Stimulated activated CD8-positive, alpha-beta memory T cell treated with anti-CD3 and anti-CD28 coated beads, Interleukin-4, amount 100 ng/mL, for 1 hour (primary cell): ENCODE measurements at places on chromosomes 4 and X.

DNA sequence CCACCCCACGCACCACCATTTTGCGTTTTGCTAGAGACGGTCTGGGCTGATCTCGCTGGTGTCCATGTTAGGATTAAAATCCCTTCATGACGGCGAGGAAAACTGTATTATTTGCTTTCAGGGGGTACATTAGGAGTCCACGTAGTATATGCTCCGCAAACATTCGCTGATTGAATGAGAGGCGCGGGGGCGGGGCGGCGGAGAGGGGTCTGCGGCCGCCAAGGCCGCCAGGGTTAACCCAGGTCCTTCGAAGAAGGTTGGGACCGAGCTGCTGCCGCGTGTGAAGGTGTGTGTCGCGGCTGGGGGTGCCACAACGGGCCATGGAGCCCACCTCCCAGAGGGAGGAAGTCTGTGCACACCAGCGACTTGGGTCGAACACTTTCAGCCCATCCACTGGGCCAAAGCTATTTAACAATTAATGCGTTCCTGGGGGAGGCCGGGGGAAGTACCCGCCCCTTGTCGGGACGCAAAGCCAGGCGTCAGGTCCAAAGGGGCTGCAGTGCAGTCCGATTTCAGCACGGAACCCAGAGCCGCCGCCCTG lies 6.4 kb upstream of the PITX2 start:
- no peak for DNase-seq

DNA sequence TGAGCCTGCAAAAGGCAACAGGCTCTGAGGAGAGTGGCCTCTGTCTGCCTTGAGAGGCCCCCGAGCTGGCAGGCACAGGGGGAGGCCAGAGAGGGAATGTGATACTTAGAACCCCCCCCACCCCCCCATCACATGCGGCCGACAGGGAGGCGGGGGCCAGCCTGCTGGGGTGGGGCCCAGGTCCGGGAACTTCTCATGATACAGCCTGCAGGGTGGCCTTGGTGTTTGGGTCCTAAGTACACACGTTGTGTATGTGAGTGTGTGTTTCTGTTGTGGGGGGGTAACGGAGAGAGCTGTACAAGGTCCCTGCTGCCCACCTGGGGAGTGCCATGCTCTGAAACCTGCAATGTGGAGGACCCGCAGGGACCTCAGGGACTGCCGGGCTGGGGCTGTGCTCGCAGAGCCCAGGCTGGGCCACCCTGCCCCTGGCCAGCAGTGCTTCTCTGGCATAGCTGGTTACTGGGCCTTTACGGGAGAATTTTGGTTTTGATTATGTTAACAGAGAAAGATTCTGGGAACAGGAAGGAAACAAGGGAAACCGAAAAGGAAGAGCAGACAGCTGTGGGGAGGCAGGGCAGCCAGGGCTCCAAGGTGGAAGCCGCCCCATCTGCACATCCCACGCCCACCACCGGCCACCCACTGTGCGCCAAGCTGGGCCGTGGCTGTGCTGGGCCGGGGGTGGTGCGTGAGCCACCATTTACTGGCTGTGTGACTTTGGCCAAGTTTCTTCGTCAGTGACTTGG lies 19.9 kb downstream of the SH3BP2 start:
- DNase-seq, result no peak

- DNase-seq, result no peak
These were observed 56.7 kb downstream of the NPY2R start for GRCh38 chr4:155265113-155265512.

DNA sequence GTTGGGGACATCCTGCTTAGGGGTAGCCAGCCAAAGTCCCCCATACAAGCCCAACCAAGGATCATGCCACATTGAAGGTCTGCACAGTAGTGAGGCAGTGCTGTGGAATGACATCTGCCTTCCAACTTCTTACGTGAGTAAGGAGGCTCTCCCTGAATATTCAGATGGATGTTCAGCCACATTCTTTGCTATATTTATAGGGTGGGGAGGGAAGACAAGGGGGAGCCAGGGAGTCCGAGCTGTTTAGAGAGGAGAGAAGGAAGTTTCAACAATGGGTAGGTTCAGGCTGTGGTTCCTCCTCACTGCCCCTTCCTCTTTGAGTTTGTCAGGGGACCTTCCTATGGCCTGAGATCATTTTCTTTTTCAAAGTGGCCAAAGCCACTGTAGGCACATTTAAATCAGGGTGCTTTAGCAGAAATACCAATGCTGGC lies 29.8 kb downstream of the MSN start:
- DNase-seq, result no peak

GRCh38 chrX:22268706-22269105 lies 4.0 kb upstream of the CBLL2 start:
- no peak for DNase-seq

DNA sequence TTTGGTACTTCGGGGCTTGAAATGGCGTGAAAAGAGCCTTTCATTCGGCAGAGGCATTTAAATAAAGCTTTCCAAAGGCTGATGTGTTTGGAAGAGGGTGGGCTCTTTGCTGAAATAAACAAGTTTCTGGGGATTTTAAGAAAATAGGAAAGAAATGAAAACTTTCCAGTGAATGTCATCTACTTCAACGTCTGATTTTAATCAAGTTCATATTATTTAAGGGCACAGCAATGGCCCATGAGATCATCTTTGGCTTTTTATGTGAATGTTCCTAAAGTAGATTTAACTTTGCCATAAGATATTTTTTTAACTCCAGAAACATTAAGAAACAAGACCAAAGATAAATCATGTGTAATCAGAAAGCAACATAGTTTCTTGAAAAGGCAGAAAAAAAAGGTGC lies 69.8 kb upstream of the TTC29 start:
- DNase-seq, result no peak

DNA sequence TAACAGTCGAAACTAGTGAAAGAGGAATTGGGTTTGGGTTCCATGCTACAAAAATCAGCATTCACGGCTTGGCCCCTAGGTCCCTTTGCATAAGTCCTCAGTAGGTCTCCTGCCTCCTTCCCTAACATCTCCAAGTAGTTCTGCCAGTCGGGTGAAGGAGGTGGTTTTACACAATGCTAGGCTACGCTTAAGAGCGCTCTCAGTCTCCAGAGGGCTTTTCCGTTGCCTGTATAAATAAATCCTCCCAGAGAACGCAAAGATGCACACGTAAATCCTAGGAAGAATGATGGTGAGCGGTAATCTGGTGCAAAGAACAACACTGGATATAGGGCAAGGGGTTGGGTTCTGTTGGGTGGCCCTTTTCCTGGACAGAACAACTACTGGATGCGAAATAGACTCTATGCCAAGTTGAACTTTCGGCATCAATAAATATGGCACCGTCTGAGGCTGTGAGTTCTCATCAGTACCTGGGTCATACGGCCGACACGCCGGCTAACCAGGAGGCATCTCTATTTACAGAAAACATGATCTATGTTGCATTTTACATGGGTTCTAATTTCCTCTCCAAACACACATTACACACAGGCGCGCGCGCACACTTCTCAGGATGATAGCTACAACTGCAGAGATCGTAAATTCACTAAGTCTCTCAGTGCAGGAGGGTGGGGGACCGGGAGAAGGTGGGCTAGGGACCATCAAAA lies 1.3 kb downstream of the CAMK2D start:
- no peak for DNase-seq

DNA sequence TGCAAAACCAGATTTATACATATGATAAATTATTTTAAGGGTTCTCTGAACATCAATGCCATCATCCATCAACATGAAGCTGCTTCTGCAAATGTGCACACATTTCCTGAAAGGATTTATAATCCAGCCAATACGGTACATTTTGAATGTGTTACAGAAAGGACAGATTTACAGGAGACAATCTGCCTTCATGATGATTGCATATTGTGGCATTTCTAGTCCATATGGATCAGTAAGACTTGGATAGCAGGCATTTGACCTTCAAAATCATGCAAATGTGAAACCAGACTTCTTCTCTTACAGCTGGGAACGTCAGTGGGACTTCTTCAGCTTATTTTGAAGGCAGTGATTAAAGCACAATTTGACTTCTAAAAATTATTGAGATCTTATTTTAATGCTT lies 217.3 kb upstream of the GK2 start:
- no peak for DNase-seq

GRCh38 chrX:106168107-106168506 lies at the start of gene PWWP3B:
Gene PWWP3B, plus strand, starts transcription at chrX:106168305. Its CDS starts 37,128 bp downstream, at chrX:106205433.
- DNase-seq, result no peak

GRCh38 chrX:26192204-26192603 lies at the start of gene MAGEB6:
Gene MAGEB6, plus strand, starts transcription at chrX:26192440. Its CDS starts 1,407 bp downstream, at chrX:26193847.
- no peak for DNase-seq

GRCh38 chr4:156870131-156870530 lies 101.5 kb downstream of the PDGFC start:
- no peak for DNase-seq

GRCh38 chr4:89256203-89256800 lies 51.3 kb downstream of the GPRIN3 start:
- no peak for DNase-seq

GRCh38 chrX:112638691-112639090 lies 41.0 kb downstream of the LHFPL1 start:
- no peak for DNase-seq

GRCh38 chr4:173128199-173128890 lies 40.3 kb upstream of the GALNT7 start:
- no peak for DNase-seq

GRCh38 chr4:38872620-38873019 lies 5.0 kb downstream of the FAM114A1 start:
- no peak for DNase-seq

- no peak for DNase-seq
These were observed 111.0 kb downstream of the ASB9 start for GRCh38 chrX:15158736-15159406.
